DMS 273 treated with DMSO at 0.1 percent for 48 hours (cell line): ENCODE measurements at places on chromosomes 7 and 10.

DNA sequence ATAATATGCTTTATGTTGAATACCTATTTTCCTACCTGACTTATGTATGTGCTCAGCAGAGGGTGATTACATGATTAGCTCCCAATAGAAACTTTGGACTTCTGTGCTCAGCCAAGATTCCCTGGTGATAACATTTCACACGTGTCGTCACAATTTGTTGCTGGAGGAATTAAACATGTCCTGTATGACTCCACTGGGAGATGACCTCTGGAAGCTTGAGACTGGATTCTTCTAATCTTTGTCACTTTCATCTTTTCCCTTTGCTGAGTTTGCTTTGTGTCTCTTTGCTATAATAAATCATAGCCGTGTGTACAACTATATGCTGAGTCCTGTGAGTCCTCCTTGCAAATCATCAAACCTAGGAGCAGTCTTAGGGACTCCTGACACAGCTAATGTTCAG is 120.9 kb upstream of the LRRTM3 start:
- no peak for DNase-seq

DNA sequence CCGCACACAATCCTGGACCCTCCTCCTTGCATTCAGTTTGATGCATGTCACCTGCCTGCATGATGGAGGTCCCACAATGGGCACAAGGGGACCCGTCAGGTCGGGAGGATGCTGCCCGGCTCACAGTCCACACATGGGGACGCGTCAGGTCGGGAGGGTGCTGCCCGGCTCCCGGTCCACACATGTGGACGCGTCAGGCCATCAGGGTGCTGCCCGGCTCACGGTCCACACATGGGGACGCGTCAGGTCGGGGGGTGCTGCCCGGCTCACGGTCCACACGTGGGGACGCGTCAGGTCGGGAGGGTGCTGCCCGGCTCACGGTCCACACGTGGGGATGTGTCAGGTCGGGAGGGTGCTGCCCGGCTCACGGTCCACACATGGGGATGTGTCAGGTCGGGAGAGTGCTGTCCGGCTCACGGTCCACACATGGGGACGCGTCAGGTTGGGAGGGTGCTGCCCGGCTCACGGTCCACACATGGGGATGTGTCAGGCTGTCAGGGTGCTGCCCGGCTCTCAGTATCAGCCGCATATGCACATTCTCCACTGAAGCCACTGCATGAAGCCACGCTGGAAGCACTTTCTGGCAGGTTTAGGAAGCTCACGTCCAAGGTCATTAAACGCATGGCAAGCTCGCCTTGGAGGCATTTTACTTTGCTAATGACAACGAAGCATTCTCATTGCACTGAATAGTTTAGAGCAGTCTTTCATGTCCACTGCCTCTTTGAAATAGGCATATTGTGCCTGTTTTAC is 50.3 kb downstream of the DIP2C start:
- no peak for DNase-seq

GRCh38 chr10:35564341-35564968 is 40.7 kb upstream of the GJD4 start:
- DNase-seq, result no peak

- no peak for DNase-seq
These were observed 96.0 kb downstream of the GPR85 start for GRCh38 chr7:112990624-112991023.

DNA sequence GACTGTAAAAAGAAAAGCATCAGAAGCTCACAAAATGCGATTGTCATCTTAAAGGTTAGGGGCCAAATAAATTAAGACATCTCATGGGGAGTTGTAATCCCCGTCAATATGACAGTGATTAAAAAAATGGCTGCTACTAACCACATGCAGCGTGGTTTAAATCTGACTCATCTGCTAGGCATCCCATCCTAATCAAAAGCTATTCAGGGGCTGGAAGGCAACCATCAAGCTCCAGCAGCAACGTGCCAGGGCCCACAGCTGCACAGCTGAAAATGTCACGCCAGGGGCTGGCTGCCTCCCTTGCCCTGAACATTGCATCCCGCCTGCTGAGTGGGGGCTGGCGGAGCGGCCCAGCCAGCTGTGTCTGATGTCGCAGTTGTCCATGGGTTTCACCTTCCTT is 66.3 kb upstream of the FRMD4A start:
- DNase-seq, result no peak

DNA sequence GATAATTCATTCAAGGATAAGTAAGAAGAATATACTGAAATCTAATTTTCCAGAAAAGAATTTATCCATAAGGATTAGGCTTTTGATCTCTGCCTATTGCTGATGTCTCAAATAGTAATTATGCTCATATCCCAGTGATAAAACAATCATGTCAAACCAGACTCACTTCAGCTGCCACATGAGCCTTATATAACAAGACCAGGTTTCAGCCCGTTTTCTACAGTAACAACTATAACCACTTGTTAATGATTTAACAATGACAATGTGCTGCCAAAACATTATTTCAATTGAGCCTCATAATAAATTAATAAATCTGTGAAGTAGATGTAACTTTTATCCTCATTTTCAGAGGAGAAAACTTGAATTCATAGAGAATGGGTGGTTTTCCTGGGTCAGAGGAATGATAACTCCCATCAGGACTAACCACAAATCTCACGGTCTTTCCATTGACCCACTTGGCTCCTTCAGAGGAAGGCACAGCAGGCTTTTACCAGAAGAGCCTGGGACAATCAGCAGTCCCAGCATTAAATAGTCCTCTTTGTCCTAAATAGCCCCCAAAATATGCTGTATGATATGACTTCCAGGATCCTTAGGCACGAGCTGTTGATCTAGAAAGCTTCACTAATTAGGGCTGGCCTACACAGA is 42.5 kb upstream of the SLIT1 start:
- DNase-seq, result no peak

- peak; percentile 81 for DNase-seq
These were observed 385.0 kb downstream of the NXPH1 start for GRCh38 chr7:8818406-8818805.

- DNase-seq, result no peak
These were observed 9.3 kb downstream of the CRYGN start for GRCh38 chr7:151430391-151431205.

- no peak for DNase-seq
These were observed 941 bp upstream of the LUC7L2 start for GRCh38 chr7:139358541-139359365.

DNA sequence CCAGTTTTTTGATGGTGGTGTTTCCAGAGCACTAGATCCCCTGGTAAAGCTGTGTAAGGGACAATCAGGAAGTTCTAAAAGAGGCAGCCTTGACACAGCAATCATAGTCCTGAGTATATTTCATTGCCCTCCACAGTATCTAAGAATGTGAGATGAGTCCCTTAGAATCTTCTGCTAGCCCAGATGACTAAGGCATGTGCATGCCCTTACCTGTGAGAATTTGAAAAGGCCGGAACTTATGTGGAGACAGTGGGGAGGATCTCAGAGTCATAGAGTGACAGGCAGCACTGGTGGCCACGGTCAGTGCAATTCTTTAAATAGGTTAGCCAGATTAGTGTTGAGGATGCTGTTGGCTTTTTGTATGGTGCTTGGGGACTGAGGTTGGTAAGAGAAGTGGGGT is 361.4 kb upstream of the VSTM2A start:
- no peak for DNase-seq

DNA sequence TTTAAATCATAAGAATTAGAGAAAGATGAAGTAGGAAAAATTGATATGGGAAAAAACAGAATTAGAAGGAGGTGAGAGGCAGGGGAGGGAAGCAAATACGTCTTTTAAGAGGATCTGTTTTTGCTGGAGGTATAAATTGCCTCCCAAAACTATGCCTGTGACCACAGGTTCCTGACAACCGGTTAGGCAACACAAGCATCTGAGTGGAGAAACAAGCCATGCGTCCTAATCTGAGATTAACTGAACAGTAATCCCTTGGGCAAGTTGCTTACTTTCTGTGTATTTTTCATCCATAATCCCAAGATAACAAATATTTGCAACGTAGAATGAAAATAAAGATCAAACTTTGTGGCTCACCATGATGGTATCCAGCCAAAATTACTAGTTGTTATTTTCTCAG is 149.2 kb downstream of the C1GALT1 start:
- no peak for DNase-seq

DNA sequence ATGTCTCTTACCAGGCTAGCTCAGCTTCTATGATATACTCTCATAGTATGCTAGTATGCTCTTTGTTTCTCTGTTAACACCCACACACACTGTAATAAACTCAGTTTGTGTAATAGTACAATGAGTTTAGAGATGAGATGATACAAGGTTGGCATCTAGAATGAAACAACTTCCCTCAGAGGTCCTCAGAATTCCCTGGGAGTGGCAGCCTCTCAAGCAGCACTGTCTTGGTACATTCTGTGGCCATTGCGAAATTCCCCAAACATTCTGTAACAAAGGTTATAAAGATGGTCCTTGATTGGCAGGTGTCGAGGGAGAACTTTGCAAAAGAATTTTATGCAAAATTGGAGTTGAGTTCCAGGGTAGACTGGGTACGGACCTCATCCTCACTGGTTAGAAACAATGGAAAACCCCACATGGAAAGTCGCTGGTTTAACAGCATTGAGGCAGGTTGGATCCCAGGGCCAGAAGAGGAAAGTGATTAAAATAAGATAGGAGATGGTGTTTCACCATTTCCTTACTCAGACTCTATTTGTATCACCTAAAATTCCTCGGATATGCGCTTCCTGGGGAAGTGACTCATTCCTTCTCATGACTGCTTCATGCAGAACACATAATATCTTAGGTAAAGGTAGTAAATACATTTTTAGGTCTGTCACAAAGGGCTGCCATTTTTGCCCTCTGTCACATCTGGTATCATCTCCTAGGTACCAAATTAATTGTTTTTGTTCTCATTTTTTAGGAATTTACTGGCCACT is 657.8 kb downstream of the SORCS1 start:
- no peak for DNase-seq

DNA sequence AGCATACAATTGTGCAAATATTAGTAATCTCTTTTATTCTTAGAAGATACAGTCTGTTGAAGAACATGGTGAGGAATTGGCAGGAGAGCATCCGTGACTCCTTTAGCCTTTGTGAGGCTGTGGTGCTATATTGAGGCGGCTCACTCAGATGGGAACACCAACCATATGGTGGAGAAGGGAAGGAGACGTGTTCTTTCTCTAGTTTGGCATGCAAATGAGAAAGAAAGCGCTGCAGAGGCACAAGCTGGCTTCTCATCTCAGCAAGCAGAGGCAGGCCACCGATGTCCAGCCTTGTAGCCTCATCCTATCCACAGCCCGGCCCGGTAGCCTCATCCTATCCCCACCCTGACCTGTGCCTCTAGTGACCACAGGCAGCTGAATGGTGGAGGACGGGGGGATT is 288.3 kb downstream of the CAMK1D start:
- peak; percentile 64 for DNase-seq

- no peak for DNase-seq
These were observed 182.4 kb downstream of the PTEN start for GRCh38 chr10:88045656-88046415.

DNA sequence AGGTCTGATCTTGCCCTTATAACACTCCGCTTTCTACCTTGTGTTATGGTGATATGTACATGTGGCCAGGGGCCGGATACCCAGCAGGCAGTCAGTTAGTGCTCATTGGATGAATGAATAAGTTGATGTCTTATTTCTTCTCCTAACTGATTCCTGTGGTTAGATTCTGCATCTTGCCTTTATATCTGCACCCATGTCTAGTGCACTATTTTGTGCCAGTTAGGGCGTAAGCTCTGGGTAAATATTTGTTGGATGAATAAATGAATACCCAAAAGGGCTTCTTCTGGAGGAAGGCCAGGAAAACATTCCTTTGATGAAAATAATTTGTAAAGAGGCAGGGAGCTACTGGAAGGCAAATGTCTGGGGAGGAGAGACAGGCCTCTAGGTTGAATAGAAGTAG is 148.2 kb downstream of the CHN2 start:
- no peak for DNase-seq

DNA sequence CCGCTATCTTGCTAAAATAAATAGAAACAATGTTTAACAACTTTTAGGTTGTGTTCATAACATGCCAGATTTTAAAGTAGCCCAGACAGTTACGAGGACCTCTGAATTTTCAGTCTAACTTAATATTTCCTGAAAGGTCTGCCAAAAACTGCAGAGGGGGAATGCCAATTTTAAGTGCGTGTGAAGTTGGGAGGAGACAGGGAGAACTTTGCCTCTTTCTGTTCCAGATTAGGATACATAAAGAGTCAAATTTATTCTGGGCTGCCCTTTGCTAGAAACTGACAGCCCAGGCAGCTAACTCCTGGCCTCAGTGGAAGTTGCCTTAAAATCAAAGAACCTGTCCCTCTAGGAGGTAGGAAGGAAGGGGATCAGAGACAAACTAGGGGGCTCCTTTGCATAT is 52.3 kb upstream of the PIP4K2A start:
- DNase-seq, result no peak

- peak; percentile 45 for DNase-seq
These were observed 1.2 kb upstream of the ZMIZ1 start for GRCh38 chr10:79067241-79068202.

GRCh38 chr7:155207326-155208002 is 90.2 kb upstream of the INSIG1 start:
- no peak for DNase-seq

DNA sequence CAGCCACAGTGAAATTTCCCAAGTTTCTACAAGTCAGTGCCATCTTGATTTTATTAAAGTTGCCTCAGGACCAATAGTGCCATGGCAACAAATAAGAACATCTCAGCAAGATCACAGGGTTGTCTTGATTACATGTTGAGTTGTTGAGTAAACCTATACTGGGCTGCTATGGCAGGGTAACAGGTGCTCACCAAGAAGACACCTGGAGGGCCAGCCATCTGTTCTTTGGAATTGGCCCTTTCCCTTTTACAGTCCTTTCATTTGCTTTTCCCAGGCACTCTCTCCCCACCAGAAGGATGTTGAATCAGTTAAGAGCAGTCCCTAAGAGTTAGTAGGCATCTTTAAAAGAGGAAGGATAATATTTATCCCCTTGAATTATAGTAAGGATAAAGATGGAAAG is 582.0 kb downstream of the TNS3 start:
- no peak for DNase-seq

- no peak for DNase-seq
These were observed 68.9 kb upstream of the KDM7A start for GRCh38 chr7:140245611-140246105.
